ENCODE measurements at places on chromosomes 7 and 10.
A peak's percentile ranks its signal among the peaks of the same experiment; 100 is the strongest.

DNA sequence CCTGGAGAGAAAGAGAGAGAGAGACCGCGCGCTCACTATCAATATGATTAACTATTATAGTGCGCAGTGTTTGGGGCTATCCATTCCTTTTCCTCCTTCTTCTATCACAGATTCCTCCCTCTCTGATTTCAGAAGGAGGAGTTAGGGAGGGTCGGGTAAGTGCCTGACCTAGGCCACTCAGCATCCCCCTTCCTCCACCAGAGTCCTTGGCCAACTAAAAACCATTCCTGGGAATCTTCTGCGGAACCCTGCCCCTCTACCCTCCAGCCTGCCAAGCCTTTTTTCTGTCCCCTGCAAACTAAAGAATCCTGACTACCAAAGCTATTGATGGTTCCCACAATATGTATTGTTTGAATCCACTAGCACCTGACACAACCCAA, 256.2 kb upstream of the NFE2L3 start:
- DNase-seq = no peak

GRCh38 chr7:129782818-129783583, 169.8 kb downstream of the UBE2H start:
- peak; percentile 34 for DNase-seq

GRCh38 chr7:139582671-139583155, 59.2 kb downstream of the CLEC2L start:
- no peak for DNase-seq

GRCh38 chr10:103947799-103948516, 19.0 kb upstream of the SLK start:
- DNase-seq = no peak

GRCh38 chr10:56028298-56029132, 332.5 kb downstream of the ZWINT start:
- no peak for DNase-seq

- DNase-seq = no peak
Observed at GRCh38 chr10:104831272-104831671, 190.2 kb downstream of the SORCS3 start.

DNA sequence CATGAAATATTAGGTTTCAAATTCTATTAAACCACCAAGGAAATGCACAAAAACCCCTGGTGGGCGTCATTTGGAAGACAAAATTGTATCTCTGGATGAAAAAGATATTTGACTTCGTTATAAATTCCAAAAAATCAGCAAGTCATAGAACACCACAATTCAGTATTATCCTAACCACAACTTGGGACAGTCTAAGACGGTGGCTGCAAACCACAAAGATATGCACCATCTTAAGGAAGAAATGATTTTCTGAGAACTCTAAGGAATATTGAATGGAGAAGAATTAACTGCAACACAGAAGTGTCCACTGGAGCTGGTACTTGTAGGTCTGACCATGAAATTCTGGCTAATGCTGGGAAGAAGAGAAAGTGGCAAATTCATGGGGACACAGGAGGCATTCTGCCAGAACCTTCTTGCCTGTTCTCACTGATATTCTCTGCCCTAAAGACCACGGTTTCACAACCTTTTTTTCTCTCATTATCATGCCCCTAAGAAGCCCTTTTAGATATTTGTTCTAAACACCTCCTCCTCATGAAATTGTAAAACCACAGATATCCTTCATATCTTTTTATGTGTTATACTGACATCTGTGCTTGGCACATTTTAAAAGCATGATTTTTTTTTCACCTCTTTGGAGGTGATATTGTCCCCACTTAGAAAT, 92.9 kb downstream of the SFMBT2 start:
- no peak for DNase-seq

- no peak for DNase-seq
Observed at GRCh38 chr10:6558272-6558671, 21.8 kb downstream of the PRKCQ start.

DNA sequence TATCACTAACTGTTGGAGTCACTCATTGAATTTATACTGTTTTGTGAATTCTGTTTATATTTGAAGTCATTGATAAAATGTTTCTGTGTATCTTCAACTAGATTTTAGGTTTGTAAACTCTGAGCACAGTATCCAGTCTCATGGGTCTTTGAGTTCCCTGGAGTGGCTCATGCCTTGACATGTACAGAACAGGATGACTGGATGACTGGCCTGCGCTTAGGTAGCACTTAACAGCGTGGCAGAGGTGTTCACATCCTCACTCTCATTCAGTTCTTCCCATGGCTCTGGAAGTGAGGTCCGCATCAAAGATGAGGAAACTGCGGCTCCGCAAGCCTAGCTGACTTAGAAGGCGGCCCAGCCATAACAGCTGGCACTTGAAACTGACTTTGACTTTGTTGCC, 576.9 kb downstream of the SUGCT start:
- no peak for DNase-seq

DNA sequence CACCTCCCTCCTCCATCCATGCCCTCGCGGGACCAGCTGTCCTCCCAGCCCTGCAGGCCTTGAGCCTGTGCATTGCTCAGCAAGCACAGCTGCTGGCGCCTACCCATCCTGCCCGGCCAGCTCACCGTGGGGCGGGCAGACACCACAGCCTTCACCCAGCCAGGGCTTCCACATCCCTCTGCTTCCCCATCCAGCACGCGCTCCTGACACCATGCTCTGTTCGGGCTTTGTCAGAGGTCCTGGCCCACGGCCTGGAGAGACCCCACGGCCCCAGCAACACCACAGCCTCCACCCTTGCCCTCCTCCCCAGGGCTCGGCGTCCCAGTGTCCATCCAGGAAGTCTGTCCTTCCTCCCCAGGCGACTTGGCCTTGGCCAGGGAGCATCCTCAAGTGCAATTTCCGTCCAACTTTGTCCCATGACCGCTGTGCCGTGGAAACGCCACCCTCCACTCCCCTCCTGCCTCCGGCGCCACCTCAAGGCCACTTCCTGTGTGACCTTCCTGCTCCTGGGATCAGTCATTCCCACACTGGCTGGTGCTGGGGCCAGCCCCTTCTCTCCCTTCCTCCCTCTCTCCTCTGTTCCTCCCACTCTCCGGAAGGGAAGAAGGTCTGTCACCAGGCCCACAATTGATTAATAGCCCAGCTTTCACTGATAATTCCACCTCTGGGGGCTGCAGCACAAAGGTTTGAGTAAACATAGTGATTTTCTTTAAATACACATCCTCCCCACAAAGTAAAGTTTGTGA, 71.5 kb upstream of the SMNDC1 start:
- DNase-seq = no peak

DNA sequence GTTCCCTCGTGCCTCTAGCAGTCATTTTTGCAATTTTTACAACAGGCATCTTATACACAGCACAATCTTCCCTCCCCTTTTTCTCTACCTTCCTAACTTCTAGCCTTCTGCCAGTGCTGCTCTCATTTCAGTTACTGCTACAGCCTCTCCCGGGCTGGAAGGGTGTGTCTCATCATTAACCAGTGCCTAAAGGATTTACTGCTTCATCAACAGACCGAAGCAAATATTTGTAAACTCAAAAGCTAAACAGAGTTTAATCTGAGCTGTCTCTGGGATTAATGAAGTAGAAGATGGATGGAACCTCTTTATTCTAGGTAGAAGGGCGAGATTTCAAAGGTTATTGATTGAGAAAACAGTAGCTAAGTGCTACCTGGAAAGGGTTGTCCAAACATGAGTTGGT, 94.3 kb downstream of the PRPF18 start:
- DNase-seq = no peak

DNA sequence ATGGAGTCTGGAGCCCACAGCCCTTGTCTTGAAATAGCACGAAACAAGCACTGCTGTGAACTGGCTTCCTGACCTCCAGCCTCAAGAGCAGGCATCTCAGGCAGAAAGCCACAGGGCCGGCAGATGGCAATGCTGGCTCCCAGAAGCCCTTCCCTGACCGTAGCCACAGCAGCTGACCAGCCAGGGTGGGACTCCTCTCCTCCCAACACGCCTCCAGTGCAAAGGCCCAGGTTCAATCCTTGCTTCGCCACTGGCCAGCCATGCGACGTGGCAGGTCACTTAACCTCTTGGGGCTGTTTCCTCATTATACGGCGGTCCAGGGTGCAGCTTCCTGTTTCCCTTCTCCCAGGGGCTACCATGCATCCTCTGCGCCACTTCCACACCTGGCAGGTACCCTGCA, 12.8 kb downstream of the PRKAG2 start:
- no peak for DNase-seq
